ENCODE measurements at places on chromosomes 3 and 15.

- no peak for DNase-seq
Measured at GRCh38 chr15:100759698-100760356, 119.8 kb upstream of the ALDH1A3 start.

- no peak for DNase-seq
Measured at GRCh38 chr3:106862067-106862466, 515.2 kb upstream of the CCDC54 start.

DNA sequence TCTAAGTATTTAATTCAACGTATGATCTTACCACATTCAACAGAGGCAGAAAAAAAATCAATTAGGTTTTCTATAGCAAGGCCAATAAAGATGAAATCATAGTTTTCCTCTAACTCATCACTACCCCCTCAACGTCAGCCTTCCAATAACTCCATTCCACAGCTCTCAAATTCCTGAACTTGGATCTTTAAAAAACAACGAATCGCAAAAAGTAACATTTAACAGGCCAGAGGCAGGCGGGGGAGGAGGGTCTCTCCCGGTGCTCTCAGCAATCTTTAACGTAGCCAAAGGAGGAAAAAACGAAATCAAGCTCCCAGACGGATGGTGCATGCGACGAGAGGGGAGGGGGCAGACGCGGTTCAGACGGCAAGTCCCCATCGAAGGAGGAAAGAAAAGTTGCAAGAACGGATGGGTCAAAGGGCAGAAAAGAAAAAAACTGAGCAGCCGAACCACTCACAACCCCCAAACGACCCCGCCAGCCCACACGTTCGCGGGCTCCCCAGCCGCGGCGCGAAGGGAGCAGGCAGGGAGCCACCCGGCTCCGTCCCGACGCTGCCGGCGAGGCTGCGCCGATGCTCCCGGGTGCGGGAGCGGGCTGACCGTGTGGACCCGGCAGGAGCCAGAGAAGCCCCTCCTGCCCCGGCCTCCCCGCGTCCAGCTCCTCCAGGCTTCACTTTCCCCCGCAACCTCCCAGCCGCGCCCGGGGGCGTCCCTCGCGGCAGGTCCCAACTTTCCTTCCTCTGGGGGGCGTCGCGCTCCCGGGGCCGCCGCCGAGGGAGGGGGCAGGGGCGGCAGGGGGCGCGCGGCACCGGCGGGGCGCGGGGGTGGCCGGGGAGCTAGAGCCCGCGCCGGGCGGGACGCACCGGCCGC lies 703 bp downstream of the PEAK1 start:
- DNase-seq: no peak

DNA sequence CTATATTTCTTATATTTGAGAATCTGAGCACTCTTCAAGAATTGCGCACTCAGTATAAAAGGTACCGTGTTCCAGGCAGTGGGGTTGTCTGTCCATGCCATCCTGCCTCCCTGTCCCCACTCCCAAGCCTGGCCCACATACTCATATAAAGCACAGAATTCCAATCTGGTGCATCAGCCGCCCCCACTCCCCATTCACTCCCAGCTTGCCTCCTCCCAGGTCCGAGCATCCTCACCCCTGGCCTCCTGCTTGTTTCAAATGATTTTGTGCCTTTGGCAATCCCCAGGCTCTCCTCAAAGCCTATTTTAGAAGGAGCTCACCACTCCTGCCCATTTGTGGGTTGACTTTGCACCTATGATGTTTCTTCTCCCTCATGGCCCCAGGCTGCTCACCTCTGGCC lies 22.2 kb upstream of the IGF1R start:
- DNase-seq: no peak

DNA sequence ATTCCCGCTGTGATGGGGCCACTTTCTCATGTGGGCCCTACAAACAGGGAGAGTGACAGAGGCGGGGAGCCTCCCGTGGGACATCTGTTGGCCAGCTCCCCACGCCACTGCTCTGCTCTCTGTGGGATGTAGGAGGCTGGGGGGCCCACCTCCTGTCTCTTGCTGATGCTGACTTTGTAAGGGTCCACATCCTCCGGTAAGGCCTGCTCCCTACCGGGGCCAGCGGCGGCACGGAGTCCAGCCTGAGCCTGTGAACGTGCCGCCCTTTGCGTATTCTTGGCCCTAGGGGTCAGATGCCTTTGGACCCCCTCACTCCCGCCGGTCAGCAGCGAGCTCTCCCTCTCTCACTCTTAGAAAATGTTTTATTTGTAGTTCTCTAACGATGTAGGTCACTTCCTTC lies 153.2 kb downstream of the LRRC28 start:
- DNase-seq: no peak

DNA sequence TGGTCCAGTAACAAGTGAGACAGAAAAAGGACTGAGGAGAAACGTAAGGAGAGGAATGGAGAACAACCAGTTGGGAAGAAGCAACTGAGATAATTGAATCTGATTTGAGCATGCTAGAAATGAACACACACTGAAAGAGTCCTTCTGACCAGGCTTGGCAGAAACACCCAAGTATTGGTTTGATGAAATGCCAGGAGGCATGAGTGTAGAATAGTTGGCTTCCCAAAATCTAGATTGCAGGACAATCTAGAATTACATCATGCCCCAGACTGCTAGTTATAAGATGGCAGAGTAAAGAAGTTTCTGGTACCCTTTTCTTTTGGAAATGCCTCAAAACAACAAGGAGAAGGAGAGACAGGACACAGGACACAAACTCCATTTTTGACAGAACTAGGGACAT lies 189.7 kb upstream of the STT3B start:
- no peak for DNase-seq

GRCh38 chr3:167967257-167968036 lies 128.3 kb downstream of the GOLIM4 start:
- DNase-seq: no peak

DNA sequence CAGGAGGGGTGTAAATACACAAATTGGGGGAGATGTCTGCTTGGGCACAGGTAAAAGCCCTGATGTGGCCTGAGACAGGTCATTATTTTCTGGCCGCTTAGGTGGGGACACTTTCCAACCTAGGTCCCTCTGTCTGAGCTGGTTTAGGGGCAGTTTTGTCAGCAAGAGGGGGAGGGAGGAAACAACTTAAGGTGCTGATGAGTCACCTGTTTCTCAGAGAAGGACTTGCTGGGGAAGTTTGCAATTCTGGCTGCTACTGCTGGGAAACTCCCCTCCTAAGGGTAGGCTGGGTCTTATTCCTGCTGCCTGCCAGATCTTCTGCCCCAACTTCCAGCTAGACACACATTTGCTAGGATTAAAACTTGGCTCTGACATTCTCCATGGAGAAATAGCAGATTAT lies 4.8 kb upstream of the RHOV start:
- DNase-seq: no peak

DNA sequence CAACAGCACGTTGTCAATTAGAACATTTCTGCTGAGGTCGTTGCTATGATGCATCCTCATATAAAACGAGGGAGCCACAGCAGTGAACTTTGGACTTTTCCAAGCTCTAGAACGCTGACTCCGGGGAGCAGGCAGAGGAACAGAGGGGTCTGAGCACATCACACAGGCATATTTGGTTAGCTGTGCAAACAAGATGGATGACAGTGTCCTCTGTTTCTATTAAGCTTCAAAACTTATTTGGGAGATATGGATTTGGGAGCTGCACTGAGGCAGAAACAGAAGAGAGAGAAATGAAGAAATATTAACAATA lies 278.0 kb upstream of the TBL1XR1 start:
- no peak for DNase-seq

DNA sequence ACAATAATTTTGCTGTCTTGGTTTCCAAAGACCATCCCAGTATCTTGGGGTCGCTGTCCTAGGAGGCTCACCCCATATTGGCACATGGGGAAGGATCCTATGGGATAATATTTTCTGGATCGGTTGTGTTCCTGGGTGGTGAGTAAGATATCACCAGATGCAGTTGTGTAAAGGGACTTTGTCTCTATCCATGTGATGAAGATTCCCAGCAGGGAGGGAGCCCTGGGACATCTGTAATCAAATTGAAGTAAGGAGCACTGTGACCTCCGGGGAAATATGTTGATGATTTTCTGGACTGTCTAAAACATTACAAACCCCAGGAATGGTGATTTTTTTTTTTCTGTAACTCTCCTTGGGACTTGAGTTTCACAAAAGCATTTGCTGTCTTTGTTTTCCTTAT lies 36.2 kb upstream of the LRTM1 start:
- no peak for DNase-seq

DNA sequence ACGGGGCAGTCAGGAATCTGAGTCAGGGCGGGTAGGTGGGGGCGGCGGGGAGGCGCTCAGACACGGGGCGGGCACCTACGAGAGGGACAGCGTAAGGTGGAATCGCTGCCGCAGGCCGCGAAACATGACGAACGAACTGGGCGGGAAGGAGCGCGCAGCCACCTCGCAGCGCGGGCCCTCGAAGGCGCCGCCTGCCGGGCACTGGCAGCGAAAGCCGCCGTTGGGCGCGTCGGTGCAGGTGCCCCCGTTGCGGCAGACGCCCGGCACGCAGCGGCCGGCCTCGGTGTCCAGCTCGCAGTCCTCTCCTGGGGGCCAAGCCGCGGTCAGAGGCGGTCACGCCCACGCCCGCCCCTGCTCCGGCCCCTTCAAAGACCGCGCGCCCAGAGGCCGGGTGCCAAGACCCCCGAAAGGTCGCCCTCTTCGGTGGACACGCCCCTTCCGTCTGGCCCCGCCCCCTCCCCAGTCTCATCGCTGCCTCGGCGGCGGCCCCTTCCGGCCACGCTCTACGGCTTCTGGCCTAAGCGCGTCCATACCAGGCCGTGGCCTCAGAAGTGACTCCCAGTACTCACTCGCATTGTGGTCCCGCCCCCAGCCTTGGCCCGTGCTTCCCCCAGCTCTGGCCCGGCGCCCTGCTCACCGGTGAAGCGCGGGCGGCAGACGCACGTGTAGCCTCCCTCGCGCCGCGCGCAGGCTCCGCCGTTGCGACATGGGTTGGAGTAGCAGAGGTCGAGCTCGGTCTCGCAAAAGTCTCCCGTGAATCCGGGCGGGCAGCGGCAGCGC lies 6.4 kb downstream of the CELSR3 start:
- no peak for DNase-seq

- no peak for DNase-seq
Measured at GRCh38 chr3:146159037-146159436, 1.9 kb downstream of the PLOD2 start.

DNA sequence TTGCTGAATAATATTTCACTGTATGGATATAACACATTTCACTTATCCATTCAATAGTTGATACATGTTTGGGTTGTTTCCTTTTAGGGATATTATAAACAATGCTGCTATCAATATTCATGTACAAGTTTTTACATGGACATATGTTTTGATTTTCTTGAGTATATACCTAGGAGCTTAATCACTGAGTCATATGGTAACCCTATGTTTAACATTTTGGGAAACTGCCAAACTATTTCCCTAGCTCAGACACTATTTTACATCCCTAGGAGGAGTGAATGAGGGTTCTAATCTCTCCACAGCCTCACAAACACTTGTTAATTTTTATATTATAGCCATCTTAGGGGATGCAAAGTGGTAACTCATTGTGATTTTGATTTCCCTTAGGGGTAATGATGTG lies 66.0 kb downstream of the GPR156 start:
- no peak for DNase-seq

- no peak for DNase-seq
Measured at GRCh38 chr3:10471054-10471688, 34.2 kb downstream of the ATP2B2 start.

DNA sequence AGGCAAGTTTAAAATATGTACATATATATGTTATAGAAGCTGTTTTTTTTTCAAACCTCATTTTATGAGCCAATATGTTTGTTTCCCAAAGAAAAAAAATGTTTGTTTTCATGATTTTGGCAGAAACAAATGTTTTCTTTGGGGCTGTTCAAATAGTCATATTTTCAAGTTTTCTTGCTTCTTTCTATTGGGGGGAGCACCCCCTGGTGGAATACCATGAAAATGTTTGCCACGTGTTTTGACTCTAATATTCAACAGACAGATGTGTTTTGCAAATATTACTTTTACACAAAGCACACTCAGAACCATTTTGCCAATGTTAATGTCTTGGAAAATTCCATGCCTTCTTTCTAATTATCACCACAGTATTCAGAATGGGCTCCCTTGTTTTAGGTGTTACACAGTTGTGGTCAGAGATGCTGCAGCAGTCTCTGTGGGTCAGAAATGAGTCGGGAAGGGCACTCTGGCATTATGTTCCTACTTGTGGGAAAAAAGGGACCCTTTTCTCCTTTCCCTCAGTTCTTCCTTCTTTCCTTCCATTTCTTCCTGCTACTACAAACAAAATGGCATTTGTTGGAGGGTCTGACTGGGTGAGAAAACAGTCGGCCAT lies 817.0 kb downstream of the TUSC7 start:
- no peak for DNase-seq

DNA sequence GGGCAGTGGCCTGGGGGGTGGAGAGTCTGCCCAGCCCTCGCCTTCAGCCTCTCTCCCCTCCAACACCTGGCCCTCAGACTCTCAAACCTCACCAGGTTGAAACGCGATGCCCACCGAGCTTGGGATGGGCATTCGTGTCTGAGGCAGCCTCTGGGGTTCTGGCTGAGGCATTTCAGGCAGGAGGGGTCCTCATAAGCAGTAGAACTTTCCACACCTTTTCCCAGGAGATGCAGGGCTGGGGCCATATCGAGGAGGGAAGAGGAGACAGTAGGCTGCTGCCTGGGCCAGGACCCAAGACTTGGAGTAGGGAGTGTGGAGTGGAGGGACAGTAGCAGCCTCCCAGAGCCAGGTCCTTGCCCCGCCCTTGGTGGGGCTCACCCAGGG lies 24.6 kb downstream of the ACAA1 start:
- no peak for DNase-seq

GRCh38 chr3:172546628-172547214 lies 23.5 kb upstream of the TNFSF10 start:
- DNase-seq: no peak

GRCh38 chr3:123740391-123740822 lies 143.7 kb downstream of the MYLK start:
- no peak for DNase-seq

- DNase-seq: no peak
Measured at GRCh38 chr15:41659190-41659589, 1.0 kb upstream of the MGA start.

DNA sequence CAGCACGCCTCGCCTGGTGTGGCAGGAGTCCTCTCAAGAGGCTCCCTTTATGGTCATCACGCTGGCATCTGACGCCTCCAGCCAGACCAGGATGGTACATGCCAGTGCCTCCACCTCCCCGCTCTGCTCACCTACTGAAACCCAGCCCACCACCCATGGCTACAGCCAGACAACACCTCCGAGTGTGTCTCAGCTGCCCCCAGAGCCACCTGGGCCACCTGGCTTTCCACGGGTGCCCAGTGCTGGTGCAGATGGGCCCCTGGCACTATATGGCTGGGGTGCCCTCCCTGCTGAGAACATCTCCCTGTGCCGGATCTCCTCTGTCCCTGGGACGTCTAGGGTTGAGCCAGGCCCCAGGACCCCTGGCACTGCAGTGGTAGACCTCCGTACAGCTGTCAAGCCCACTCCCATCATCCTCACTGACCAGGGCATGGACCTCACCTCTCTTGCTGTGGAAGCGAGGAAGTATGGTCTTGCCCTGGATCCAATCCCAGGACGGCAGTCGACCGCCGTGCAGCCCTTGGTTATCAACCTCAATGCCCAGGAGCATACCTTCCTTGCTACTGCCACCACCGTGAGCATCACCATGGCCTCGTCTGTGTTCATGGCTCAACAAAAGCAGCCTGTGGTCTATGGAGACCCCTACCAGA lies 19.9 kb upstream of the APEH start:
- DNase-seq: no peak

GRCh38 chr3:2655229-2655701 lies 454.9 kb downstream of the IL5RA start:
- no peak for DNase-seq

- no peak for DNase-seq
Measured at GRCh38 chr15:56351353-56351752, 13.9 kb upstream of the TEX9 start.

Data from NCI-H774 (cell line).